Eye (tissue), 1 donor: ENCODE measurements at places on chromosomes 7 and 10.

- DNase-seq = no peak
Observed at GRCh38 chr7:2585446-2585845, 26.7 kb downstream of the IQCE start.

GRCh38 chr7:139600306-139600705, 76.8 kb downstream of the CLEC2L start:
- DNase-seq = no peak

GRCh38 chr10:125002423-125003145, 60.7 kb downstream of the ZRANB1 start:
- DNase-seq = no peak

DNA sequence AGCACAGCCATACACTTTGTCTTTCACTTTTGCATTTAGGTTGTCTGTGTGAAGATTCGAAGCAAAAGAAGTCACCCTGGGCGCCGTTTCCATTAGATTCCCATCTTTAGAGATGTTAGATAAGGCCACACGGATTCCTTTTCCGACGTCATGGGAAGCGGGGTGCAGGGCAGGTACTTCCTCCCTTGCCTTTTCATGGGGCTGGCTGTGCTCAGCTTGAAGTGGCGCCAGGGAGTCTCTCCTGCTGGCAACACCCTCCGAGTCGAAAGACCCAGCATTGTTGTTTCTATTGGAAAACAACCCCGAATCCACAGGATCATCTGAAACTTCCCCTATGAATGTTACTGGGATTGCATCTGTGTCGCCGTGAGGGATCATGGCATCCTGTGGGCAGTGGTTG, 246.4 kb upstream of the GRB10 start:
- no peak for DNase-seq

DNA sequence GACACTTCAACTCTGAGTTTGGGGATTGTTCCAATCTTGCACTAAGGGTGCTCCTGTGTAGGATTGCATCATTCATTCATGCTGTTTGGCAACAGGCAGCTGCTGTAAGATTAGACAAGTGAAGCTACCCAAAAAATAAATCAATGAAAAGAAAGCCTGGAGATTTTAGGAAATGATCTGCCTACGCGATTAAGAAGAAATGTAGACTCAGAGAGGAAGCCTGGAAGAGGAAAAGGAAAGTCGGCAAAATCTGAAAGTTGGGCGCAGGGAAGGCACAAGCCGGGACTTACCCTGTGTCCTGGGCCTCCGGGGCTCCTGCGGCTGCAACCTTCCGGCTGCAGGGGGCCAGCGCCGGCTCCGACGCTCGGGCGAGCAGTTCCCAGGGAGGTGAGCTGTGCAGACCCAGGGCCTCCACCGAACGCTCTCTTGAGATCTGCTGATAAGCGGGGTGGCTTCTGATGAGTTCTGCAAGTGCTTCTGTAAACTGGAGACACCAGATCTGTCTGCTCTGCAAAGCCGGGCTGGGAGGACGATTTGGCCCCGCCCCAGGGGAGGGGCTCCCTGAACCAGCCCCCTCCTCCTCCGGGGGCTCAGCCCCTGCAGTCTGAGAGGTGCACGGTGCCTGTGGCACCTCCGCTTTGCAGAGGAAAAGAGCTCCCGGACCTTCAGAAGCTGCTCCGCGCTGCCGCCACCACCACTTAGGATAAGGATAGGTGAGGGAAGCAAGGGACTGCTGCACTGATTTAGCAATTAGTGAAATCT, 17.4 kb downstream of the PSPH start:
- peak; percentile 85 for DNase-seq

DNA sequence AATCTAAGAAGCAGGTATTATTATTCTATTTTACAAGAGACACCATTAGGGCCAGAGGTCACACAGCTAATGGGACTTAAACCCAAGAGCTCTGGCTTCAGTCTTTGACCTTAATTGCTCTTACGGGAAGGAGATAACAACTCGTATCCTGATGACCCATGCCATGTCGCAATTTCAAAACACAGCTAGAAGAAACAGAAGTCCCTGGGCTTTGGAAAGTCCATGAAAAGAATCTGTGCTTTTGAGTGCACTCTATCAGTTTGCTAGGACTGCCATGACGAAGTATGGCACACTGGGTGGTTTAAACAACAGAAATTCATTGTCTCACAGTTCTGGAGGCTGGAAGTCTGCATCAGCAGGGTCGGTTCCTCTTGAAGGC, 247.8 kb upstream of the AOAH start:
- DNase-seq = no peak

- peak; percentile 65 for DNase-seq
Observed at GRCh38 chr10:3886641-3887251, 101.7 kb upstream of the KLF6 start.

DNA sequence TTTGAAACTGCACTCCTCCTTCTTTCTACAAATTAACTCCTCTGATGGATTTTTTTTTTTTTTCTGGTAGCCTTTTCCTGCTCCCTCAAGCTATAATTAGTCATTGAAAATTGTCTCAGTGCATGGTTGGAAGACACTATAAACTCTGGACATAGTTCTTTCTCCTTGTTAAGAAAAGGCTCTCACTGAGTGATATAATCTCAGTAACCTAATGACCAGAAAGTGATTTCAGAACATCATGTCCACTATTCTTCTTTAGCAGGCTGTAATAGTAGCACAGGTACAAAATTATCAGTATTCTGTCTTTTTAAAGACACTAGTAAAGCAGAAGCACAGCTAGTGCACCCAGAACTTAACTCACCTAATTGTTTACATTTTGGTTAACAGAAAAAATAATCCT, 752.6 kb upstream of the PHF14 start:
- no peak for DNase-seq

- DNase-seq = no peak
Observed at GRCh38 chr7:139783647-139784385, 6.0 kb upstream of the HIPK2 start.

- no peak for DNase-seq
Observed at GRCh38 chr7:2353113-2353935, 1.3 kb upstream of the EIF3B start.

DNA sequence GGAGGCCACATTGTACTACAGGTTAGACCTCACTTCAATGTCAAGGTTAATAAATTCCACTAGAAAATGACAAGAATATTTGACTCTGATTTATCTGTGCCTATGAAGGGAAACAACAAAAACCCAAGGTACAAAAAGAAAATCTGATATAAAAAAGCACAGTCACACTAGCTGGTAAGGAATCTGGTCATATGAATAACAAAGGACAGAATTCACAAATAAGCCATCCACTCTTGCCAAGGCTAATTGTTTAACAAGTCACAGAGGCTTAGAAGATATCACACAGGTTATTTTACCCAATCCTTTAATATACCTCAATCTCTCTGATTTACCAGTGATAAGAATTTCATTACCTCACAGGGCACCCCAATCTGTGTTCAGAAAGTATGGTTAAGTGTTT, 47.9 kb downstream of the IRF5 start:
- DNase-seq = no peak

- no peak for DNase-seq
Observed at GRCh38 chr10:130740915-130741750, 570.4 kb downstream of the TCERG1L start.

GRCh38 chr10:21953585-21954057, 49.9 kb downstream of the DNAJC1 start:
- peak; percentile 60 for DNase-seq

DNA sequence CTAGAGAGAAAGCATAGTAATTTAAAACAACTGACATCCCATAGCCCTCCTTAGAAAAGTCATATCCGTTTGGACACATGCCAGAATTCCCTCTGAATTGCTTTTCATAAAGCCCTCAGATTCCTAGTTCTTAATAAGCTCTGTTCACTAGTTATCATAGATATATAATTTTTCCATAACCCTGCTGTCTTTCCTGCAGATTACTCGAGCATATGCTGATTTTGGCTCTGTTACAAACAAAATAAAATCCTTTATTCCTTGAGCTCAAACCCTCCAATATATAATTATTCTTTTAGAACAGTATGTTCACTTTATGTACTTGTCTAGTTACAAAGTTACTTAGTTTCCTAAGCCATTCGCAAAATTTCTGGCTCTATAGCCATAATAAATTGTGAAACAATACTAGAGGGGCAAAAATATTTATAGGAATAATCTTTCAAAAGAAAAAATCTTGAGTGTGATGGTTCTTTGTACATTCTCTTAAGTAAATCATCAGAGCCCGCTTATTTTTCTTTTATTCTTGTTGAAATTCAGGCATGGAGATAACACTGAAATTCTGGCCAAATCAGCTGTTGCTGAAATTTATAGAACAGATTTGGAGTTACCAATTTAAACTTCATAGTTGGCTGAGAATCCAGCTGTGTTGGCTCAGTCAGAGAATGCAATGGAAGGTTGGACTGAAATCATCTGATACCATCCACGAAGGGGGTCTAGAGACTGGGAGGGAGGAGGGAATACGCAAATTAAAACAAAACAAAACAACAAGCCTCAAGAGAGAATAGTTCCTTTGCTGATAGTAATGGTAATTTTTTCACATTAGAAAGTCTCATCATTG, 146.1 kb upstream of the TMEM196 start:
- DNase-seq = peak; percentile 65

- DNase-seq = no peak
Observed at GRCh38 chr7:47227762-47228177, 354.1 kb downstream of the TNS3 start.

- DNase-seq = no peak
Observed at GRCh38 chr7:75691793-75692543, 46.8 kb downstream of the HIP1 start.

- no peak for DNase-seq
Observed at GRCh38 chr7:86692755-86693154, 49.0 kb downstream of the GRM3 start.

- DNase-seq = peak; percentile 79
Observed at GRCh38 chr10:26367771-26368170, 70.4 kb upstream of the APBB1IP start.

GRCh38 chr10:67539312-67539711, 156.7 kb downstream of the CTNNA3 start:
- DNase-seq = no peak

DNA sequence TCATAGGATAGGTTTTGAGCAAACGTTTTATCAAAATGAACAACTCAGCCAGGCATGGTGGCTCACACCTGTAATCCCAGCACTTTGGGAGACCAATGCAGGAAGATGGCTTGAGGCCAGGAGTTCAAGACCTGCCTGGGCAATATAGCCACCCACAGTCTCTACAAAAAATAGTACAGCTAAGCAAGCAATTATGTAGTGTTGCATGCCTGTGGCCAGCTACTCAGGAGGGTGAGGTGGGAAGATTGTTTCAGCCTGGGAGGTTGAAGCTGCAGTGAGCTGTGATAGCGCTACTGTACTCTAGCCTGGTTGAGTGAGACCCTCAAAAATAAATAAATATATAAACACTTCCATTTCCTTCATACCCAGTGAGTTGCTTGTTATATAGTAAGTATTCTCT, 67.1 kb downstream of the LSMEM1 start:
- no peak for DNase-seq

DNA sequence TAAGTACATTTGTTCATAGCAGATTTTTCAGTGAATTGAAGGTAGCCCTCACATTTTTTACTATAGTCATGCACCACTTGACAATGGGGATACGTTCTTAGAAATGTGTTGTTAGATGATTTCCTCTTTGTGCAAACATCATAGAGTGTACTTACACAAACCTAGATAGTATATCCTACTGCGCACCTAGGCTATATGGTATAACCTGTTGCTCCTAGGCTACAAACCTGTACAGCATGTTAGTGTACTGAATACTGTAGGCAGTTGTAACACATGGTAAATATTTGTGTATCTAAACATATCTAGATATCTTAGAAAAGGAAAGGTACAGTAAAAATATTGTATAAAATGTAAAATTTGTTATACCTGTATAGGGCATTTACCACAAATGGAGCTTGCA, 41.2 kb downstream of the TAX1BP1 start:
- DNase-seq = no peak

DNA sequence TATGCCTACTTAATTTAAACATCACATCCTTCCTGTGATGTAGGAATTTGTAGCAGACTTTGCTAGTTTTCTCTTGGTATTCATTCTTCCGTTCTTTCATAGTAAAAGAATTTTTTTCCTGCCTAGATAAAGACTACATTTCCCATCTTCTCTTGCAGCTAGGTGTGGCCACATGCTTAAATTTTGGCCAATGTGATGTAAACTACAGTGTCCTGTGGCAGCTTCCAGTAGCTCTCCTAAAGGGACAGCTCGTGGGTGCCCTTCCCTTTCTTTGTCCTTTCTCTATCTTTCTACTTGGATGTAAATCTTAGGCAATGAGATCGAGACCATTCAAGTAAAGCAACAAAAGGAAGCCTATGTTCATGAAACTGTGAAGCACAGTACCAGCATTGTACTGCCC, 58.6 kb downstream of the ASAH2B start:
- DNase-seq = no peak

GRCh38 chr7:141754939-141755338, 9.0 kb upstream of the TAS2R3 start:
- DNase-seq = no peak

DNA sequence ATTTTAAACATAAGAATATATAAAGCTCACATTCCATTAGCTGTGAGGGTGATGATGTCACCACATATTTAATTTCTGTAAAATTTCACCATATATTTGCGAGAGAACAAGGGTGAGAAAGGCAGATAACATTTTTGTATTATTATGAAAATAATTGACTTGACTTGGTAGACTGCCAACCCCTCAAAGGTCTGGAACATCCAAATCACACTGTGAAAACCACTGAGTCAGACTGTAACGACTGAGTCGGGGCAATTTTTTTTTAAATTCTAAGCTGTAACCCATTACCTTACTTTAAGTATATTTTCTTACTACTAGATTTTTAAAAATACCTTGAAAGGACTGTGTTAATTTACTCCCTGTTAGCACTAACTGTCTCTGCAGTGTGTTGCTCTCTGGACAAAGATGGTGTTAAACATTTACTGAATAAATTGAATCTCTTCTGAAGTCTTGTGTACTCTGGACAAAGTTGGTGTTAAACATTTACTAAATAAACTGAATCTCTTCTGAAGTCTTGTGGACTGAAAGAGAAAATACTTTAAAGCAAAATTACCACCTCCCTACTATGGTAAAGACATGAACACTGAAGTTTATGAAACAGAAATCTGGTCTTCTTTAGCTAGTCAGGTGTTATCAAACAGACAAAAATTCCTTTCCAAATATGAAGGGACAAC, 14.1 kb downstream of the PDZD8 start:
- no peak for DNase-seq

DNA sequence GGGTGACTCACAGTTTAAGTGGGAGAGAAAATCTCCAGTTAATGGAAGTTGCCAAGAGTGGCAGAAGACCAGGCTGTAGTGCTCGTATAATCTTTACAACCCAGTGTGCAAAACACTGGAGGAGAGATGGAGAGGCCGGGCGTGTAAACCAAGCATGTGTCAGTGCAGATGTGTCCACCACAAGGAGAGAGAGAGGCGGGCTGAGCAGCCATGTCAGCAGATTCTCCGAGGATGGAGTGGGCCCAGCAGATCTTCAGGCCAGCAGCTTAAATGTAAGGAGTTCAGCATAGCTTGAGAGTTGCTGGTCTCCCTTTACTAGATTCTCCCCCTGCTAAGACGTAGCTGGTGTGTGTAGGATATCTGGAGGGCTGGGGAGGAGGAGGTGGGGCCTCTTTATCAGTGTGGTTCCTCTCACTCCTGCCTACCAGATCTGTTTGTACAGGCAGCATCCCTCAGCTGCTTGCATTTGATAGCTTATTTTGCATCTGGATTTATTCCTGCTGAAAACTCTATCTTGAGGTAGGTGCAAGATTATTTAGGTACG, 13.7 kb downstream of the BPGM start:
- DNase-seq = peak; percentile 4

- DNase-seq = no peak
Observed at GRCh38 chr7:50209461-50210135, 94.9 kb upstream of the IKZF1 start.

GRCh38 chr7:32515890-32516550, 20.7 kb downstream of the AVL9 start:
- DNase-seq = no peak
